Kasumi-1 (cell line): ENCODE measurements at places on chromosomes 5 and 9.

DNA sequence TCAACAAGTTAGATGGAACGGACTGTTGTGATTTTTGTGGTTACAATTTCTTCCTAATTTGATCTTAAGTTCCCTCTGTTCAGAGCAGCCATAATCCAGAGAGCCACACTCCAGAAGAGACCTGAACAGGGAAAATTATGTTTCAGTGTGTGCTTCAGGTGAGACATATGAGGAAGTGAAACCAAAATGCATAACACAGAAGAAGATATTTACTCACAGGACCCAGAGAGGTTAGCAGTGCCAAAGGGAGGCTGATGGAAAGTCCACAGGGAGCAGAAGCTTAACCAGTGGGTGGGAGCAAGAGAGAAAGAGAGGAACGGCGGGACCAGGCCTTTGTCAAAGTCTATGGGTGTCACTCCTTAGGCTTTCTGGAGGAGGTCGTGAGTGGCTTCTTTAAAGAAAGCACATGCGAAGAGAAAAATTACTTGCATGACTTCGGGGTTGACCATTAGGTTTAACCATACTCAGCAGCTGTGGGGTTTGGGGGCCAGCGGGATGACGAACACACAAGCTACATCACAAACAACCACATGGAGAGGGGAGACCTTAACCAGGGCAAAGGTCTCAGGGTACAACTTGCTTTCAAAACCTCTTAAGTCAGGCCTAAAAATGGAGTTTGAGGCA, 141.4 kb downstream of the MED10 start:
- DNase-seq = no peak

GRCh38 chr5:176578391-176578808, 29.3 kb downstream of the CDHR2 start:
- peak; percentile 7 for DNase-seq

GRCh38 chr9:95349091-95350038, 31.9 kb upstream of the FANCC start:
- DNase-seq = no peak

- DNase-seq = no peak
Observed at GRCh38 chr9:120259100-120259499, 320.9 kb downstream of the CDK5RAP2 start.

GRCh38 chr9:136518623-136519022, 27.2 kb downstream of the NOTCH1 start:
- no peak for DNase-seq

DNA sequence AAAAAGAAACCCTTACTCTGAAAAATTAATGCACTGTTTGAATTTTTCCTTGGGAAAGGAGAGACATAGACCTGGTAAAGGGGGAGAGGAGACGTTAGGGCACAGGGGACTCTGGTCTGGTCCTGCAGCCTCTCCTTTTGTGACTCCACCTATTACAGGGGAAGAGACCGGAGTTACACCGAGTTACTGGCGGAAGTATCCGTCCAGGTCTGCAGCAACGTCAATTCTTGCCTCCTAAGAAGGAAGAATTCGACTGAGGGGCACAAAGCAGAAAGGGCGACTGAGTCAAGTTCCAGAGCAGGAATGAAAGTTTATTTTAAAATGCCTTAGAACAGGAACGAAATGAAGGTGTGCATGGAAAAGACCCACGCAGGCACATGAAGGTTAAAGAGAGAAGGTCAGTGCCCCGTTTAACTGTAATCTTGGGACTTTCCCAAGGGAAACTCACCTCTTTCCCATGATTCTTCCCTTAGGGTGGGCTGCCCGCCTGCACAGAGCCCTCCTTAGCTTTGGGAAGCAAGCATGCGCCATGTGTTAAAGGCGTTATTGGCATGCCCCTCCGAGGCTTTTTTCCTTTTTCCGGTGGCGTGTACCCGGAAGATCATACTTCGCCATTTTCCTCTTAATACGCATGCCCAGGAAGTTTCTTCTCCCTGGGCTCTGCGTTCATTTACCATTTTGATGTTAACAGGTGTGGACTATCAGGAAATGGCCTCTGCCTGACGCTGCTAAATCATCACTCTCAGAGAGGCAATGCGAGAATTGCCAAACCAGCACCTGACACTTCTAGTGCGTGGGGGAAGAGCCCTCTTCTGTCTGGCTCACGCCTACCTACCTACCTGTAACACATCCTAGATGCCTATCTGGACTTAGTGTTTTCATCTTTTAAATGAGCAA, 409.6 kb upstream of the PAPPA start:
- DNase-seq = no peak

DNA sequence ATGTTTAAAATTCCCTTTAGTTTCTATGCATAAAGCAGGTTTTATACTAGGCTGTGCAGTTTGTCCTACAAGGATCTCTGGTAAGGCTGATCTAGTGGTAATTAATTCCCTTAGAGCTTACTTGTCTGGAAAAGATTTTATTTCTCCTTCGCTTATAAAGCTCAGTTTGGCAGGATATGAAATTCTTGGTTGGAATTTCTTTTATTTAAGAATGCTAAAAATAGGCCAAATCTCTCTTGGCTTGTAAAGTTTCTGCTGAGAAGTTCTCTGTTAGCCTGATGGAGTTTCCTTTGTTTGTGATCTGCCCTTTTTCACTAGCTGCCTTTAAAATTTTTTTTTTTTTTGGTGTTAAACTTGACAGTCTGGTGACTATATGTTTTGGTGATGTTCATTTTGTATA, 237.1 kb upstream of the TLE4 start:
- DNase-seq = no peak
